ENCODE measurements at places on chromosomes 6 and 20.

- no peak for DNase-seq
Measured at GRCh38 chr6:113009682-113010081, 662.6 kb downstream of the RFPL4B start.

DNA sequence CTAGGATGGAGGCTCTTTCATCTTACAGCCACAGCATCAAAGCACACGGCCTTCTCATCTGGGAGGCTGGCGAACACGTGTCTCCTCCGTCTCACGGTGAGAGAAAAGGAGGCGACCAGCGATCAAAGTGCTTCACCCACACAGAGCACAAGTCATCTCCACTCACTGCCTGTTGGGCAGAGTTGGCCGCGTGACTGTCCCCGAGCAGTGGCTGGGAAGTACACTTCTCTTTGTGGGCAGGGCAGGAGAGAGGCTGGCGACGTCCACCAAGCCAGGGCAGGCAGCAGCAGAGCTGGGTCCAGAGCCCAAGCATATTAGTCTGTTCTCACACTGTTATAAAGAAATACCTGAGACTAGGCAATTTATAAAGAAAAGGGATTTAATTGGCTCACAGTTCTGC, 64.1 kb upstream of the FOXC1 start:
- DNase-seq, result no peak

- DNase-seq, result no peak
Measured at GRCh38 chr6:54892831-54893230, 46.3 kb downstream of the FAM83B start.

GRCh38 chr20:10338426-10339180, 95.4 kb downstream of the MKKS start:
- DNase-seq, result no peak

- no peak for DNase-seq
Measured at GRCh38 chr6:107108201-107108890, 7.0 kb downstream of the BEND3 start.

DNA sequence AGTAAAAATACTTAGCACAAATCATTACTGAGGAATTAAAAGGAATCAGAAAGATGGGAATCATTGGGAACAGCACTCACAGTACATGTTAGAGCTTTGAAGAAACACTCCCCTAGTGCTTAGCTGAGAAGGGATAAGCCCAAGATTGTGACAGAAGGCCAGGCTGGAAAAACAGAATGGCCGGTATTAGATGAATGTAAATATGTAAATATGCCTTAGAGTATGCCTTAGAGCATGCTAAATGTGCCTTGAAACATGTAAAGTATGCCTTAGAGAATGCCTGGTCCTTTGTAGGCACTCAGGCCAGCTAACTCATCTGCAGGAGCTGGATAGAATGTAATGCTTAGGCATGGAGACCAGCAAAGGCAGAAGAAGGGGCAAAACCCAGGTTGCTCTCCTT, 10.6 kb upstream of the TENT5A start:
- DNase-seq, result no peak

- DNase-seq, result no peak
Measured at GRCh38 chr20:59752101-59752586, 147.8 kb downstream of the PHACTR3 start.

DNA sequence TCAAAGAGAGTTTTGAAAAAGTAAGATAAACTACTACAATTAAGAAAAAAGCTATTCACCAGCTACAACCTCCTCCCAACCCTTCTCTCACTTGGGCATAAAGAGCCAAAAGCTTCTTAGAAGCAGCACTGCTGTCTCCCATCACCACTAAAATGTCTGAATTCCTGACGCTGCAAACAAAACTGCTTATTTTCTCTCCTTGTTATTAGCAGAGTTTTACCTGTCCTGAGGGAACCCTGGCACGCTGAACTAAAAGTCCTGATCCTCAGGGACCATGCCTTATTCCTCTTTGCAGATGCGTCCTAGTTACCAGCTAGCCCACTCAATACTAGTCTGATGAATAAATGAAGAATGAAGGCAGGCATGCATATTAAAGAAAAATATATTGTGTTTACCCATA, 1.1 kb downstream of the HACE1 start:
- DNase-seq, result no peak

- no peak for DNase-seq
Measured at GRCh38 chr20:57995381-57995977, 233.0 kb downstream of the ANKRD60 start.

DNA sequence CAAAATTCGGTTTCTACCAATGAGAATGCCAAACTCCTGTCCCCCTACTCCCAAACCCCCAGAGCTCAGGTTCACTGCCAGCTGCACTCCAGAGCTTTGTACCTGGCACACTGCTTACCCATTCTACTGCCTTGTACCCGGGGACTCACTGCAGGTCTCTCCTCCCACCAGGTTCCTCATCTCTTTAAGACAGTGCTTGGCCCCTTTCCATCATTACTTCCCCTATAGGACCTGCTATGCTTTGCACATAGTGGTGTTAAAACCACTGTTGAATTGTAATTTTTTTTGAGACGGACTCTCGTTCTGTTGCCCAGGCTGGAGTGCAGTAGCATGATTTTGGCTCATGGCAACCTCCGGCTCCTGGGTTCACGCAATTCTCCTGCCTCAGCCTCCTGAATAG, 25.9 kb downstream of the LYRM4 start:
- no peak for DNase-seq

DNA sequence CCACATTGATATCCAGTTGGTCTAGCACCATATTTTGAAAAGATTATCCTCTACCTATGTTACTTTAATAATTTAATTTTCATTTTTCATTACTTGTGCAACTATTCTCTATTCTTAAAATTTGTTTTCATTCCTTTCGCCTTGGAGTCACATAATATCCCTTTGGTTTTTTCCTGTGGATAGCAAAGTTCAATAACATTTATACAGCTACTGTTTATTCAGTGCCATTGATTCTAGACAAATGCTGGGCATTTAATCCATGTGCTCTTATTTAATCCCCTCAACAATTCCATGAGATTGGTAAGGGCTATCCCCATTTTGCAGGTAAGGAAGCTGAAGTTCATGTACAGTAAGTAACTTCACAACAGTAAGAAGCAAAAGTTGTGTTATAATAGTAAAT, 32.6 kb downstream of the PSMF1 start:
- DNase-seq, result no peak

- no peak for DNase-seq
Measured at GRCh38 chr6:54037277-54037779, 73.9 kb upstream of the MLIP start.

DNA sequence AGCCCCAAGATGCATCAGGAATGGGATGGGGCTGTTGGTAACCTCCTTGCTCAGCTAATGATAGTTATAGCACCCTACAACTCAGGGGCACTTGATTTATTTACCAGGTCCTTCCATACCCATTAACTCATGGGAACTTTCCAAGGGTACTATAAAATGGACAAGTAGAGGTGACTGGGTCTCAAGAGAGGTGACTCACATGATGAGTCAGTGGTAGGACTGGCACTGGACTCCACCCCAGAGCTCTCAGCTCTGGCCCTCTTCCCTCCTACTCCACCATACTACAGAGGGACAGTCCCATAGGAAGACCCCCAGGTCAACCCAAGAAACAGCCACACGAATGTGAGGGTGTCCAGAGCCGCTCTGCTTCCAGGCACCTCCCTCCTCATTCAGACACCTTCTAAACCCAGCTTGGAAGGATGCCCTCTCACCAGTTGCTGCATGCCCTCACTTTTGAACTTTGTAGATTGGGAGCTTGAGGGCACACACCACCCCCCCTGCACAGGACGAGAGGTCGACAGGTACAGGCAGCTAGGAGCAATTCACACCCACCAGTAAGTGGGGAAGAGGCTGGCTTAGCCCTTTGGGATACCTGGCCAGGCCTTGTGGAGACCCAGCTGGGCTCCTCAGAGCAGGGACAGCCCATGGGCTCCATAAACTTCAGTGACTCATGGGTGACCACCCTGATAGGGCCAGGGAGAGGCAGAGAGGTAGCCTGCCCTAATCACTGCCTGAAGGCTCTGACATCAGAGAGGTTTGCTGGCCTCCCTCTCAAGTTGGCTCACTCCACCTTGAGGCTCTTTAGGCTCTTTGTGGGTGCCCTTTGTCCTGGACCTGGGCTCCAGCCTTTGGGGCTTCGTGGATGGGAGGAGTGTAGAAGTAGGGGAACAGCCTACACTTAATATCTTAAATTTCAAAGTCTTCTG, 81.6 kb upstream of the MLN start:
- no peak for DNase-seq

GRCh38 chr6:53424300-53424699, 75.5 kb upstream of the ELOVL5 start:
- no peak for DNase-seq

- DNase-seq, result no peak
Measured at GRCh38 chr6:87027021-87027420, 67.9 kb downstream of the CGA start.

- DNase-seq, result no peak
Measured at GRCh38 chr6:140208286-140208685, 833.8 kb upstream of the CITED2 start.

DNA sequence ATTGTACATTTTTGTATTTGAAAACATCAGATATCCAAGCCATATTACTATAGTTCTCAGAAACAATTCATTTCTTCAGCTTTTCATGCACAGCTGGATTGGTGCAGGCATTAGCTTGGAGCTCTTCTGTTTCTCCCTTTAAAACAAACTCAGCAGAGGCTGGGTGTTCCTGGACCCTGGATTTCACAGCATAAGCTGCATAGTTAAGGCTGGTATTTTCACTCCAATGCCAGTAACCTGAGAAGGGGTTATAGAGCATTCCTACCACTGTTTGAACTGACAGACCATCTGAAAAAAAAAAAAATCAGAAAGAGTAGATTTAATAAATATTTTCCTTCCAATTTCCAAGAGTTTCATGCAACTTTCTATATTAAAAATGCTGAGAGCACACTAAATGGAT, 20.1 kb upstream of the FAXC start:
- DNase-seq, result no peak

DNA sequence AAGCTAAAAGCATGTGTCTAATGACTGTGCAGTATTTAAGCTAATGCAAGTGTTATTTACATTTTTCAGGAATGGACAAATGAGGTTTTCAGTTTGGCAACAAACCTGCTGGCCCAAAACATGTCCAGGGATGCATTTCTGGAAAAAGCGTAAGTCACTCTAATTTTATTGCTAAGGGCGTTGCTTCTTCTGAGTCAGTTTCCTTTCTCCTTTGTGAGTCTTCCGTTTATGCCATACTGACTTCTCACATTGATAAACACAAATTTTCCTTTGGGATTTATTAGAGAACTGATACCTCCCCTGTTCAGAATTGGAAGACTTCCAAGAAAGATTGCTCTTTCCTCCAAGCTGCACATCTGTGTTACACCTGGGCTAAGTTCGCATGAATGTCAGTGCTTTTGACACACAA, 422.9 kb upstream of the PLCB4 start:
- DNase-seq, result no peak

DNA sequence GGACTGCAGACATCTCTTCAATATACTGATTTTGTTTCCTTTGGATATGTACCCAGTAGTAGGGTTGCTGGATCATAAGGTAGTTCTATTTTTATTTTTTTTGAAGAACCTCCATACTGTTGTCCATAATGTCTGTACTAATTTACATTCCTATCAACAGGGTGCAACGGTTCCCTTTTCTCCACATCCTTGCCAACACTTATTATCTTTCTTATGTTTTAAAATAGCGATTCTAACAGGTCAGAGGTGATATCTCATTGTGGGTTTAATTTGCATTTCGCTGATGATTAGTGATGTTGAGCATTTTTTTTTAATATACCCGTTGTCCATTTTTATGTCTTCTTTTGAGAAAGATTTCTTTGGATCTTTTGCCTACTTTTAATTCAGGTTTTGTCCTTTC, 2.0 kb upstream of the TP53RK start:
- no peak for DNase-seq

DNA sequence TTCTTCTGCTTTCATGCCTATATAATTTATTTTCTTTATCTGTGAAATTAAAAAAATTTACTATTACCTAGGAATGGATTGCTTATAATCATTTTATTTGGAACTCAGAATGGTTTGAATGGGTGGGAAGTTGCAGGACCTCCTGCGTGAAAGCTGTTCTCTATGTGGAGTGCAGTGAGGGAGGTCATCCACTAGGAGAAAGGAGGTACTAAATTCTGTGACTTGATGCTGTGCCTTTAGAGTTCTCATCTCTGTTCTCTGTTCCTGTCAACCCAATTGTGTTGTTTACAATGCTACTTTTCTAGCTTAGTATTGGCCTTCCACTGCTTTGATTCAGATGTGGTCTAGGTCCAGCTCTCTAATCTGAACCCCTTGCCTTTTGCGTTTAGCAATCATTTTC, 65.0 kb upstream of the HIVEP1 start:
- no peak for DNase-seq

DNA sequence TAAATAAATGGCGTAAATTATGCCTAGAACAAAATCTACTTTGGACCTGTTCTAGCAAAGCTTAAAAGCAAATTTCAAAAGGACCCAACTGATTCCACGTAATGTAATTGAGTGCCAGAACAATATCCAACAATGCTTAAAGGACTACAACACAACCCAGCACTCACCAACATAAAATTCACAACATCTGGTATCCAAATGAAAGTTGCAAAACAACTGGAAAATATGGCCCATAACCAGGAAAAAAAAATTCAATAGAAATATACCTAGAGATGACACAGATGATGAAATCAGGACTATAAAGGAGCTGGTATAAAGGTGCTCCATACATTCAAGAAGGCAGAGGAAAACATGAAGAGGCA, 14.1 kb downstream of the TUBB2B start:
- DNase-seq, result no peak

GRCh38 chr6:119073307-119074051, 5.0 kb downstream of the FAM184A start:
- no peak for DNase-seq

GRCh38 chr6:119727504-119728219, 378.1 kb upstream of the MAN1A1 start:
- no peak for DNase-seq

DNA sequence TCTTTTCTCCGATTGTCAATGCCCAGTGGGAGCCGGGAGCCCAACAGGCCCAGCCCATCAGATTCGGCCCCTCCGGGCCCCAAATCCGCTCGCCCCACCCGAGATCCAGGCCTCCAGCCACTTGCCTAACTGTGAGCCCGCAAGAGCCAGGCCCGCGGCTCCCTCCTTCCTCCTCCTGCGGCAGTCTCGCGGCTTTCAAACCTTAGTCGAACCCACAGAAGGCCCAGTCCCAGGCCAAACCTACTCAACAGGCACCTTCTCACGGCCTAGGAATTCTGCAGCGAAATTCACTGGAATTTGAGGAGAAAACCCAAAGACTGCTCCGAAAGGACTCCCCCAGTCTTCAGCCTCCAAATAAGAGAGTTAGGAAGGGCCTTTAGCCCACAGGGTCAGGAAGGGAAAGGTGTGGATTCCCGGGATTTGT, 2.8 kb upstream of the TFAP2A start:
- no peak for DNase-seq

GRCh38 chr20:14828459-14828858, 491.0 kb upstream of the FLRT3 start:
- no peak for DNase-seq

GRCh38 chr6:168021581-168021980, 24.1 kb downstream of the KIF25 start:
- DNase-seq, result no peak

Measured in NCI-H1436 (cell line).